ENCODE measurements at places on chromosomes 4 and X. TPM values are rescaled to one million over a fixed set of nuclear protein-coding genes. Genes with fewer than 3 reads are reported as not detected.

Gene RTL9
- 0.05 TPM for total RNA-seq

Gene SPANXB1
- total RNA-seq: not detected

- DNase-seq: no peak
- H3K27ac ChIP-seq: no peak overlapping the region
- H3K4me3 ChIP-seq: no peak overlapping the region
- H3K27me3 ChIP-seq: no peaks in the 10 kb centered on the region
Observed at GRCh38 chr4:16785793-16786527, 112.5 kb downstream of the LDB2 start.

Gene MAGEA2B
- total RNA-seq: not detected

GRCh38 chr4:2943364-2944090, 19.7 kb downstream of the NOP14 start:
- no peak overlapping the region for H3K4me3 ChIP-seq
- no peaks in the 10 kb centered on the region for H3K4me1 ChIP-seq
- no peaks in the 10 kb centered on the region for H3K27me3 ChIP-seq
- no peak overlapping the region for H3K27ac ChIP-seq
- H3K36me3 ChIP-seq: peaks cover 52% of the 10 kb centered on the region

Gene STEEP1
- 26.2 TPM for total RNA-seq

Gene PRSS12
- total RNA-seq: 15.3 TPM

DNA sequence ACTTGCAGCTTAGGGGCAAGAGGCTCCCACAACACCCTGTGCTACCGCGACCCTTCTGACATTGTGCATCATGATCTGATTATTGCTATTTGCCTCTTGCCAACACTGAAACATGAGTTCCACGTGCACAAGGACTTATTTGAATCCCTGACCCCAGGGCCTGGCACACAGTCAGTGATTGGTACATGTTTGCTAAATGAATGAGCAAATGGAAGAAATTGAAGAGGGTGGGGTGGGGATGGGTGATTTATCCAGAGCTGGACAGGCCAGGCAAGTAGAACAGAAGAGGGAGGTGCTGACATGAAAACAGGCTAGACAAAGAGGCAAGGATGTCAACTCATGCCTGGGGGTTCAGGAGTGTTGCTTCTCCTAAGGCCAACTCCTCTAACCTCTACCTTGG, 24.9 kb upstream of the RPL39 start:
- no peaks in the 10 kb centered on the region for H3K27me3 ChIP-seq
- H3K4me1 ChIP-seq: no peaks in the 10 kb centered on the region
- no peak for DNase-seq
- H3K27ac ChIP-seq: no peak overlapping the region

- DNase-seq: no peak
- H3K4me1 ChIP-seq: no peaks in the 10 kb centered on the region
- H3K36me3 ChIP-seq: no peaks in the 10 kb centered on the region
- H3K27me3 ChIP-seq: no peaks in the 10 kb centered on the region
- H3K4me3 ChIP-seq: no peak overlapping the region
Observed at GRCh38 chrX:27597508-27597907, 7.4 kb downstream of the DCAF8L2 start.

Gene IL15
- 3.8 TPM for total RNA-seq

GRCh38 chrX:111869639-111870034, 6.3 kb upstream of the TRPC5OS start:
- H3K4me1 ChIP-seq: no peaks in the 10 kb centered on the region
- DNase-seq: no peak
- H3K27ac ChIP-seq: no peak overlapping the region
- H3K36me3 ChIP-seq: no peaks in the 10 kb centered on the region

DNA sequence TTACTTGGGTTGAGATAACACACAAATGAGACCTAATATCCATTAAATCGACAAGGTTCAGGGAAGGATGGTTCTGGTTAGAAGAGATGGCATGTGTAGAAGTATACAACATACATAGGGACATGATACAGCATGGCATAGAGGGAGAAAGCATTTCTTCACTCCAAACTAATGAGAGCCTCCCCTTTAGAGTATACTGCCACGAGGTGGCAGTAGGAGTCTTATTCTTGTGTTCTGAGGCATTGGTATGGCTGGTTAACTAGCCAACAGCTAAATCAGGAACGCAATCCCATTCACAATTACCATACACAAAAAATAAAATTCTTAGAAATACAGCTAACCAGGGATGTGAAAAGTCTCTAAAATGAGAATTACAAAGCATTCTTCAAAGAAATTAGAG, 29.1 kb upstream of the TRO start:
- no peak for DNase-seq
- H3K4me3 ChIP-seq: no peak overlapping the region
- H3K36me3 ChIP-seq: no peaks in the 10 kb centered on the region
- H3K27ac ChIP-seq: no peak overlapping the region
- H3K27me3 ChIP-seq: peaks cover 8% of the 10 kb centered on the region
- H3K4me1 ChIP-seq: no peaks in the 10 kb centered on the region

- H3K4me3 ChIP-seq: no peak overlapping the region
- no peaks in the 10 kb centered on the region for H3K4me1 ChIP-seq
- peaks cover 12% of the 10 kb centered on the region for H3K36me3 ChIP-seq
- no peaks in the 10 kb centered on the region for H3K27me3 ChIP-seq
- H3K27ac ChIP-seq: no peak overlapping the region
Observed at GRCh38 chr4:184722798-184723197, 11.1 kb downstream of the CENPU start.

Gene HTR2C
- not detected for total RNA-seq

- no peak overlapping the region for H3K27ac ChIP-seq
- no peak overlapping the region for H3K4me3 ChIP-seq
- H3K36me3 ChIP-seq: no peaks in the 10 kb centered on the region
- no peaks in the 10 kb centered on the region for H3K27me3 ChIP-seq
Observed at GRCh38 chr4:146342600-146343192, 128.4 kb downstream of the REELD1 start.

- no peaks in the 10 kb centered on the region for H3K4me1 ChIP-seq
- H3K27me3 ChIP-seq: no peaks in the 10 kb centered on the region
- H3K27ac ChIP-seq: no peak overlapping the region
- DNase-seq: no peak
Observed at GRCh38 chr4:155772459-155773195, 13.8 kb downstream of the GUCY1B1 start.

GRCh38 chr4:145823743-145824142, 114.9 kb downstream of the ZNF827 start:
- no peak for DNase-seq
- H3K27me3 ChIP-seq: no peaks in the 10 kb centered on the region
- no peak overlapping the region for H3K27ac ChIP-seq
- peaks cover 3% of the 10 kb centered on the region for H3K4me1 ChIP-seq
- H3K4me3 ChIP-seq: no peak overlapping the region

Gene SLC6A14
- total RNA-seq: not detected

DNA sequence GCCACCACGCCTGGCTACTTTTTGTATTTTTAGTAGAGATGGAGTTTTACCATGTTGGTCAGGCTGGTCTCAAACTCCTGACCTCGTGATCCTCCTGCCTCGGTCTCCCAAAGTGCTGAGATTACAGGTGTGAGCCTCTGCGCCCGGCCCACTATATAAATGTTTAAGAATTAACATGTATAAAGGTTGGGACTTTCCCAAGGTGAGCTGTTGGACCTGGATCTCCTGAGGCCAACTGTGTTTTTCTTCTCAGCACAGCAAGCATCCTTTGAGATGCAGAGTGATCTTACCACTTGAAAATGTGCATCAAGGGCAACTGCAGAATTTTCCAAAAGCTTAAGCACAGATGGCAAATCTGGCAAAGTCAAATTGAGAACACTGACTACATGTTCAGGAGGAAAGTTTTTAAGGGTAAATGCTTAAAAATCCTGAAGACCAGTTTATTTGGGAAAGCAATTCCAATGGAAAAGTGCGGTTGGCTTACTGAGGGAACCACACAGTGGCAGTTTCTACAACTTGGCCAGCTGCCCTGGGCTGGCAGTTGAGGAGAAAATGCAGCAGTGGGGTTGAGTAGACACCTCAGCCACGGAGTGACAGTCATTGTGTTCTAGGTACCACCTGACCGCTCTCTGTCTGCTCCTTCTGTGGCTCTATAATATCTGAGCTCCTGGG, 168.9 kb downstream of the CBR4 start:
- H3K4me1 ChIP-seq: peaks cover 75% of the 10 kb centered on the region
- no peak overlapping the region for H3K4me3 ChIP-seq
- H3K36me3 ChIP-seq: peaks cover 23% of the 10 kb centered on the region
- no peak for DNase-seq
- H3K27me3 ChIP-seq: no peaks in the 10 kb centered on the region

Gene NSUN7
- total RNA-seq: 2.4 TPM

Gene GRPR
- total RNA-seq: 4.7 TPM

- H3K27ac ChIP-seq: peak overlapping the region; percentile 73
- peaks cover 10% of the 10 kb centered on the region for H3K36me3 ChIP-seq
- peak overlapping the region; percentile 87 for H3K4me3 ChIP-seq
Observed at GRCh38 chr4:70994387-70995099, 1.1 kb downstream of the DCK start.

GRCh38 chr4:69876071-69876470, 16.1 kb upstream of the SULT1E1 start:
- no peaks in the 10 kb centered on the region for H3K4me1 ChIP-seq
- peaks cover 10% of the 10 kb centered on the region for H3K27me3 ChIP-seq
- no peak overlapping the region for H3K27ac ChIP-seq
- DNase-seq: no peak
- H3K36me3 ChIP-seq: no peaks in the 10 kb centered on the region

Gene GC
- total RNA-seq: not detected

GRCh38 chrX:57083143-57083542, 38.2 kb downstream of the SPIN2B start:
- no peaks in the 10 kb centered on the region for H3K4me1 ChIP-seq
- H3K27ac ChIP-seq: no peak overlapping the region
- no peaks in the 10 kb centered on the region for H3K27me3 ChIP-seq
- H3K36me3 ChIP-seq: peaks cover 11% of the 10 kb centered on the region
- no peak overlapping the region for H3K4me3 ChIP-seq

DNA sequence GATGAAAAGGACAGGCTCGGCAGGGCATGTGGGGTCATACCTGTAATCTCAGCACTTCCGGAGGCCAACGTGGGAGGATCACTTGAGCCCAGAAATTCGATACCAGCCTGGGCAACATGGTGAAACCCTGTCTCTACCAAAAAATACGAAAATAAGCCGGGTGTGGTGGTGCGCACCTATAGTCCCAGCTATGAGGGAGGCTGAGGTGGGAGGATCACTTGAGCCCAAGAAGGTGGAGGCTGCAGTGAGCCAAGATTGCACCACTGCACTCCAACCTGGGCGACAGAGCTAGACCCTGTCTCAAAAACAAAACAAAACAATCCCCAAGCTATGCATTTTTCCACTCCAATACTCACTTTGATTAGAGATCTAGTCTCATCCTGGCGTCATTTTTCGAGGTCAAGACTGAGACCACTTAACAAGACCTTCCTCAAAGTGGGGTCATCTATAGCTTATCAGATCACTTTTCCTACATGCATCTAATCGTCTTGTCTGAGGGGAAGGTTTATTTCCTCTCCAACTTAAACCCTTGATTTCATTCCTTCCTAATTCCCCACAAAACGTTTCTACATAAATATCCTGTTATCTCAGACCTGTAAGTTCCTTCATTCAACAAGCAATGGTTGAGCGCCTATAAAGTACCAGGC, 1.3 kb downstream of the NKAP start:
- H3K27ac ChIP-seq: peak overlapping the region; percentile 92
- no peaks in the 10 kb centered on the region for H3K36me3 ChIP-seq
- no peaks in the 10 kb centered on the region for H3K27me3 ChIP-seq
- DNase-seq: no peak
- H3K4me3 ChIP-seq: peak overlapping the region; percentile 90

GRCh38 chrX:119991005-119991787, 47.6 kb upstream of the NKAP start:
- peak overlapping the region; percentile 69 for H3K4me3 ChIP-seq
- no peaks in the 10 kb centered on the region for H3K36me3 ChIP-seq
- peak; percentile 81 for DNase-seq
- peaks cover 74% of the 10 kb centered on the region for H3K27me3 ChIP-seq
- H3K4me1 ChIP-seq: peaks cover 5% of the 10 kb centered on the region

GRCh38 chr4:25215511-25215910, 18.3 kb upstream of the PI4K2B start:
- peaks cover 14% of the 10 kb centered on the region for H3K27me3 ChIP-seq
- no peak for DNase-seq
- no peaks in the 10 kb centered on the region for H3K36me3 ChIP-seq
- no peaks in the 10 kb centered on the region for H3K4me1 ChIP-seq
- H3K27ac ChIP-seq: no peak overlapping the region

Gene DUSP9
- 0.91 TPM for total RNA-seq

- no peak overlapping the region for H3K4me3 ChIP-seq
- H3K27me3 ChIP-seq: peaks cover 24% of the 10 kb centered on the region
- no peak for DNase-seq
- no peaks in the 10 kb centered on the region for H3K36me3 ChIP-seq
- H3K27ac ChIP-seq: no peak overlapping the region
Observed at GRCh38 chr4:161540265-161540664, 623.5 kb downstream of the FSTL5 start.

DNA sequence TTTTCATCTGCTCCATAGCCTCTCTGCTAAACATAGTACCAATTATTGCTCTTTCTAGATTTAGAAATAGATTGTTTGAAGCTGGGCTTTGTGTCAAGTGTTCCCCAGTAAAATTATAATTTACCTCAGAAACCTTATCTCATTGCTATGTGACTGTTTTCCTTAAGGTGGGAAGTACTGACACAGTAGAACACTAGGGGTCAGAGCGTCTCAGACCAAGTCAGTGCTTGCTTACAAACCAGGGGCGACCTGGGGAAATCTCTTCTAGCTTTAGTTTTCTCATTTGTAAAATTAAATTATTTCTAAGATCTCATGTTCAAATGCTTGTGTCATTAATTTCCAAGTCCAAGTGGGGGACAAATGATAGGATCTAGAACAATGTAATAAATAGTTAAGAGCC, 360.4 kb downstream of the RAPGEF2 start:
- peaks cover 10% of the 10 kb centered on the region for H3K4me1 ChIP-seq
- no peak overlapping the region for H3K27ac ChIP-seq
- no peak overlapping the region for H3K4me3 ChIP-seq
- no peak for DNase-seq
- peaks cover 9% of the 10 kb centered on the region for H3K27me3 ChIP-seq
- H3K36me3 ChIP-seq: peaks cover 5% of the 10 kb centered on the region

DNA sequence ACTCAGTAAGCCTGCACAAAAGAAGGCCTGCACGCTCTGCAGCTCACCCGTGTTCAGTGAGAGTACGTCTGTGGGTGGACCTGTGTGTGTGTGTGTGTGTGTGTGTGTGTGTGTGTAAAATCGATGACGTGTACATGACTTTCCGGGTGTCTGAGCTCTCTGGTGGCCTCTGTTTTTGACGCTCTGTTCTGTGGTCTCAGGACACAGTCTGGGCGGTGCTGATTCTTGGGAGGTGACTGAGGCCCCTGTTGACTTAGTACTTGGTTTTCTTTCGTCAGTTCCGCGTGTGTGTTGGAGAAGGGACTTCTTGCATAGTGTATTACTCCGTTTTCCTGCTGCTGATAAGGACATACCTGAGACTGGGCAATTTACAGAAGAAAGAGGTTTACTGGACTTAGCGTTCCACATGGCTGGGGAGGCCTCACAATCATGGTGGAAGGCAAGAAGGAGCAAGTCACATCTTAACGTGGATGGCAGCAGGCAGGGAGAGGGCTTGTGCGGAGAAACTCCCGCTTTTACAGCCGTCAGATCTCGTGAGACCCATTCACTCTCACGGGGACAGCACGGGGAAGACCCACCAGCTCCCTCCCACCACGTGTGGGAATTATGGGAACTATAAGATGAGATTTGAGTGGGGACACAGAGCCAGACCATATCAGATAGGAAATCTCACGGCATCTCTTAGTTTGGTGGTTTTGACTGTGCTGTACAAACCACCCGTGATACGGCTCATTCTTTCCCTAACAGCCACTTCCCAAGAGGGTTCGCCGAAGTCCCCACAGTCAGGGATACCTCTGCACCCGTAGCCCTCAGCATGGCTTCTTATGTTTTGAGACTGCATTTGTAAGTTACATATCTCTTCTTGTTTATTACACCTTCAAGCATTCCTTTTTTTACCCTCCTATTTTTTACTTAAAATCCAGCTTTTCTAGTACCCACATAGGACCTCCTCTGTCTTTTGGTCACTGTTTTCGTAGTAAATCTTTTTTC, 24.5 kb downstream of the UVSSA start:
- H3K27me3 ChIP-seq: no peaks in the 10 kb centered on the region
- H3K4me1 ChIP-seq: no peaks in the 10 kb centered on the region
- H3K27ac ChIP-seq: no peak overlapping the region
